CD4-positive, alpha-beta T cell treated with Interleukin-6 at 100 ng/mL for 8 hours (primary cell): ENCODE measurements at places on chromosomes 6 and 20.

DNA sequence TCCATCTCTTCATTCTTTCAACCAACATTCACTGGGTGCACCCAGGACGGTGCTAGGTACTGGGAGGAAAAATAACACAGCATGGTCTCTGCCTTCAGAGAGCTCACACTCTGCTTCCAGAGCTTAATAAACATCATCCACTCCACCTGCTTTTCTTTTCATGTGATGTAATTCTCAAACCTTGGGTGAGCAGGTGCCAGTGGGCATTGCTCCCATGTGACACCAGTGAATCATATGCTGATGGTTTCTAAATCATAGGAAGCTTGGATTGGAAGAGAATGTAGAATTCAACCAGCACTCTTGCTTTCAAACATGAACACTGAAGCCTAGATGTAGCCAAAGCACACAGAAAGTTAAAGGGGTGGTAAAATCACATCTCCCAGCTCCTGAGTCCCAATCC, 189.8 kb downstream of the FOXA2 start:
- DNase-seq = no peak

GRCh38 chr6:143465546-143465945, 14.9 kb downstream of the PEX3 start:
- DNase-seq = no peak

- no peak for DNase-seq
Measured at GRCh38 chr20:33647603-33648395, 14.3 kb upstream of the C20orf144 start.

DNA sequence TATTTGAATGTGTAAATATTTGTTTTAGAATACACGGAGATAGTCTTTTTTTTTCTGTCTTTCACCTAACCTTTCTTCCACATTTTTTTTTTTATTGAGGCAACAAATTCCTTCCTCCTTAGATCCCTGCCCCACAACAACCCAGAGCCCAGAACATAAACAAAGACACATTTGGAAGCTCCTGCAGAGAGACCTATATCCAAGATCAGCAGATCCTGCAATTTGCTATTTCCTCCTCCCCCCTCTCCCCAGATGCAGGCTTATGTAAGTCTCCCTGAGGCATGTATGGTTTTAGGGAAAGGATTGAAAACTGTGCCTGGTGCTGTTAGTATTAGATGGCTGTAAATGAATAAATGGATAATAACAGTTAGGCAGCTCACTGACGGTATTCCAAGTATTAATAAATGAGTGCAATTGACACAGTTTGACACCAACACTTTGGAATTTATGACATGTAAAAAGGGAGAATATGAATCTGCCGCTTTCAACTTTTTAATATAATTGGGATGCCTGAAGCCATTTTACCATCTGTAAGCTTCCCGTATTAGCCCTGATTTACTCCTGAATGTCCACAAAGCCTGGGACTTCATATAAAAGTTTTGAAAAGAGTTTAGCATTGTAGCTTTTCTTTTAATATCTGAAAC, 608.3 kb upstream of the CITED2 start:
- no peak for DNase-seq

- DNase-seq = no peak
Measured at GRCh38 chr6:116373940-116374339, 3.2 kb downstream of the DSE start.

DNA sequence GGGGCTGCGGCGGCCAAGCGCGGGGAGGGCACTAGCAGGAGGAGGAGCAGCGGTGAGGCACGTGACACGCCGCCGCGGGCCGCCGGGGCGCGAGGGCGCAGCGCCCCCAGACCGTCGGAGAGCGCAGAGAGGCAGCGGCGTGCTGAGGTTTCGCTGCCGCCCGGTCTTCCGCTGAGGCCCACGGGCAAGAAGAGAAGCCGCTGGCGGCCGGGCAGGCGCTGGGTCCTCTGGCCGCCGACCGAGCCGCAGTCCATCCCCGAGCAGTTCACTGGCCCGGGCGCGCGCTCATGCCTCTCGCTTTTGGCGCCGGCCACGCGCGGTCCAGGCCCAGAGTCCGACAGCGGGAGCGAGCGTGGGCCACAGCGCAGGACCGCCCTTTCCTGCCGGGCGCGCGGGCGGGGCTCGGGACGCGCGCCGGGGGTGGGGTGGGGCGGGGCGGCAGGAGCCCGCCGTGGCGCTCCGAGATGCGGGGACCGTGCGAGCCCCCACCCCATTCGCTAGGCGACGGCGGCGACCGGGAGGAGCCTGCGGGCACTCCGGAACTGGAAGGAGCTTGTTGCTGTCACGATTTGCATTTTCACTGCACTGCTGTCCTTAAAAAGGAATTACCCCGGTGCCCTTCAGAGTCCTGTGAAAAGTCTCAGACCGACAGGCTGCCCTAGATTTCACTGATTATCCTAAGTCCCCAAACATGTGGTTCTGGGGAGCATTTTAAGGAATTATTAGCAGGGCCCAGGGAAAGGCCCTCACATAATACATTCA, at the start of gene MCUR1:
Gene MCUR1 (minus strand): TSS at position 382 of the 762 bp plus-strand sequence. CDS start 128 bp downstream, at position 254.
- DNase-seq = peak; percentile 81

DNA sequence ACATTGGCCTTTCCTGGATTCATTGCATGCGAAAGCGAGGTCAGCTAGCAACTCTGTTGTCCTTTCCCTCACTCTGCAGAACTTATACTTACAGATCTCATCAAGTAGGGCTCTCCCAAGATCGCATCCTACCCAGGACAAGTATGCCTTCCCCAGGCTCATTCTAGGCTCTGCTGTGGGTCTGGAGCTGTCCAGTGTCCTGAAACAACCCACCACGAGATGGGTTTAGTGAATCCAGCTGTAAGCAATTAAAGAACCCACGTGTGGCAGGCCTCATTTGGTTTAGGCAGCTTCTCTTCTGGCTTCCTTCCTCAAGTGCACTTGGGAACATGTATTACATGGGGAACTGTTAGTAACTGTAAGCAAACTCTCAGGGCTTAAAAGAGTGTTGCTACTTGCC, 406.5 kb upstream of the CHD6 start:
- no peak for DNase-seq

GRCh38 chr6:81799323-81799722, 46.8 kb upstream of the TENT5A start:
- DNase-seq = no peak

- no peak for DNase-seq
Measured at GRCh38 chr6:151096691-151097606, 142.8 kb upstream of the AKAP12 start.

DNA sequence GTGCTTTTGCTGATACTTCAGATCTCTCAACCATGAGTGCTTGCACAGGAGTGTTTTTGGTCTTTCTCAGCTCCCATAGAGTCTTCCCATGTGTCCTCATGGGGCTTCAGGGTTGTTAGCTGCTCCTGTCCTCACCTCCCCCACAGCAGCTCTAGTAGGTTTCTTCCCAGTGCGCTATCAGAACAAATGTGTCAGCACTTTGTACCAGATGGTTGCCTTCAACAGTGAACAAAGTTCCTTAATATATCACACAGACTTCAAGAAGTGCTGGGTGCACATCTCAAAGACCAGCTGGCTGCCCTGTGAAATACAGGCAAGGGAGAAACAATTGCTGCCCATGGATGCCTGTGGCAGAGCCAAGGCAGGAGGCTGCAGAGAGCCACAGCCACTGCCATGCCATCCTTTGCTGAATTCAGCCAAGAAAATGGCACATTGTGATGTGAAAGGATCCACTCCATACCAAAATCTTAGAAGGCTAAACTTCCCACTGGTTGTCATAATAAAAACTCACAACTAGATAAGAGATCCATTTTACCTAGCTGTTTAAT, 471.3 kb downstream of the C6orf118 start:
- no peak for DNase-seq

- no peak for DNase-seq
Measured at GRCh38 chr6:125363039-125363823, 61.5 kb upstream of the HDDC2 start.

GRCh38 chr20:39880890-39881289, 808.1 kb downstream of the MAFB start:
- DNase-seq = no peak

- no peak for DNase-seq
Measured at GRCh38 chr20:17916433-17916891, 52.1 kb downstream of the SNX5 start.

GRCh38 chr6:66926060-66926459, 1219.0 kb upstream of the EYS start:
- no peak for DNase-seq

DNA sequence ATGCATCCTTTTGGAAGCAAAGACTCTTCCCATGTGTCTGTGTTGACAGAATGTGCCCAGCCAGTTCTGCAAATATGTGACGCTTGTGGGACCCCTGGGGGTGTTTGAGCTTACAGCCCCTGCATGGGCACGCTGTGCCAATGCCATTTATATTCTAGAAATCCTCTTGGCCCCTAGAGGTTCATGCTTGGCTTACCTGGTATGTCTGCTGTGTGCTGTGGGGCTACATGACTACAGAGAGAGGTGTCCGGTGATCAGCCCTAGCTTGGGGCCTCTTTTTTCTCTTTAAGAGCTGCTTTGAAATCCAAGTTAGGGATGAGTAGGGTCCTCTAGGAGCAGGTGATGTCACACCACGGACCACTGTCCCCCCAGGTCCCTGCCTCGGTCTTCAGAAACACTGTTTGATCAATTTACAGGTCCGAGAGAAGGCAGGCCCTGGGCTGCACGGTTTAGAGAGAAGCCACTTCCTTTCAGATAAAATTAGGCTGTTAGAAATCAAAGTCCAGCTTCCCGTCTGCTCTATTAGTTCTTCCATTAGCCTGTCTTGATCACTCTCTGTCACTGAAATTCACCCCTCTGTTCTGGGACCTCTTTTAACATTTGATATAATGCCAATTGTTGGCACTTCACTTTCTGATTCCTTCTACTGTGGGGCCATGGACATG, 26.5 kb downstream of the BCAS4 start:
- DNase-seq = no peak

DNA sequence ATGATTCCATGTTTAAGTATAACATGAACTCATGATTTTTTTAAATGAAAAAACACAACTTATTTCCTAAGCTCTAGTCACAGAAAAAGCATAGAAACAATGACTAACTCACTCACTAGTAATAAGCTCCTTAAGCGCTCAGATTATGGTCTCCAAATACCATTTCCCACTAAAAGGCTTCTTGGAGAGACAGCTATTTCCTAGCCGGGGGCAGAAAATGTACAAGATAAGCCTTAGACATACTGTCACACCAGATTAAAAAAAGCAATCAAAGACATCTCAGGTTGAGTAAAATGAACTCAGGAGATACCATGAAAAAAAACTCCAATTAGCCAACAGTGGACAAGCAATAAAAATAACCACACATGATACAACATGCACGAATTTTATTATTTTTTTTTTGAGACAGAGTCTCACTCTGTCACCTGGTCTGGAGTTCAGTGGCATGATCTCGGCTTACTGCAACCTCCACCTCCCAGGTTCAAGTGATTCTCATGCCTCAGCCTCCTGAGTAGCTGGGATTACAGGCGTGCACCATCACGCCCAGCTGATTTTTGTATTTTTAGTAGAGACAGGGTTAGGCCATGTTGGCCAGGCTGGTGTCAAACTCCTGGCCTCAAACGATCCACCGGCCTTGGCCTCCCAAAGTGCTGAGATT, 14.9 kb downstream of the SRPK1 start:
- no peak for DNase-seq

GRCh38 chr20:17835240-17835933, 133.2 kb downstream of the SNX5 start:
- DNase-seq = no peak

- DNase-seq = no peak
Measured at GRCh38 chr6:111884068-111884467, 10.8 kb upstream of the FYN start.

DNA sequence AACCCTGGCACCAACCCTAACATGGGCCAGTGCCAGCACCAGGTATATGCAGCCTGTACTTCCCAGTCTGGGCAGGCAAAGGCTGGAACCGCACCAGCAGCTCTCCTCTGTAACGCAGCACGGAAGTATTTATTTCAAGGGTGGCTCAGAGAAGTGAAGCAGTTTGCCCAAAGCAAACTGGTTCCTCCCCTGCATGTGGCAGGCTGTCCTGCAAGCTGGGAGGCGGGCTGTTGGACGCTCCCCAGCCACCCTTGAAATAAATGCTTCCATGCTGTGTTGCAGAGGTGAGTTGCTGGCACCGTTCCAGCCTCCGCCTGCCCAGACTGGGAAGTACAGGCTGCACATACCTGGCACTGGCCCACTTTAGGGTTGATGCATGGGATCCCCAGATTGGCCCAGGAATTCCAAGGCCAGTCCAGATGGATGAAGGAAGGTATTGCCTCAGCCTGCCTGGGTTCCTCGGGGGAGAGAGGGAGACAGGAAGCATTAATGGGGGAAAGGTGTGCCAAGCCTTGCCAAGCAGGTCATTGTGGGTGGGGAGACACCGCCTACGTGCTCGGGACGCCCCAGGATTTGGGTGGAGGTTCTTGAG, 49.8 kb downstream of the PPARD start:
- no peak for DNase-seq

- peak; percentile 70 for DNase-seq
Measured at GRCh38 chr20:4666001-4666479, 55.7 kb upstream of the PRND start.

DNA sequence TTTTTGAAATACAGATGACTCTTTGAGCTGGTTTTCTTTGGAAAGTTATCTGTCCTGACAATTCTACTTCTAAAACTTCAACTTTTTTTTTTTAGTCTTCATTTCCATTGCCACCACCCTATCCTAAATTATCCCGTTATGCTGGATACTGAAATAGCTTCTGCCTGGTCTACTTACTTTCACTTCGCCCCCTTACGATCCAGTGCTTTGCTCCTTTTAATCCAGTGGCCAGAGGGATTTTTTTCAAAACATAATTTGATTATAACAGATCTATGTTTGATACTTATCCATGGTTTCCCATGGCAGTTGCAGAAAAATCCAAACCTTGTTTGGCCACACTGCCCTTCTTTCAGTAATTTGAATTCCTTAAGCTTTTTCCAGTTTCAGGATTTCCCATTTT, 27.4 kb downstream of the ASXL1 start:
- no peak for DNase-seq

DNA sequence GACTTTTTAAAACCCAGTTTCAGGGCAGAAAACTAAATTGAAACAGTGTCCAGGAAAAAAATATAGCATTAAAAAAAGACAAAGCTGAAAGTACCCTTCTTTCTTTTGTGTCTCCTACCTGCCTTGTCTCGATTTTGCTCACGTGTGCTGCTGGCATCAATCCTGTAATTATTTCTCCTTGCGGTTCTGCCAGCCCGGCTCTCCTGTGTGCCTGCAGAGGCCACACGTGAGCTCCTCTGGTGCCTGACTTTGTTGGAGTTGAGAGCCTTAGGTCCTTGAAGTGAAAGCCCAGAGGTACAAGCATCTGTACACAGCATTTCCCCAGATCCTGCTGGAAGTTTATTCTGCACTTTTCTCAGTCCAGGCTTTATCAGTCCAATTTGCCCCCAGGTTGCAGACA, 36.5 kb downstream of the GHRH start:
- no peak for DNase-seq
